ENCODE measurements at places on chromosomes 12 and 14. TPM values are rescaled to one million over a fixed set of nuclear protein-coding genes. Genes with fewer than 3 reads are reported as not detected.

Gene KCNH3
- 3.2 TPM for polyA plus RNA-seq

Gene DRAM1
- polyA plus RNA-seq, result 37.4 TPM

Gene MGP
- 109 TPM for polyA plus RNA-seq

Gene DBX2
- polyA plus RNA-seq, result not detected

Gene KERA
- polyA plus RNA-seq, result not detected

Gene NOPCHAP1
- 10.8 TPM for polyA plus RNA-seq

Gene SLC38A4
- polyA plus RNA-seq, result 89.3 TPM

Gene TAS2R8
- not detected for polyA plus RNA-seq

Gene LRP1-AS
- polyA plus RNA-seq, result not detected

Gene PTPRO
- 1.9 TPM for polyA plus RNA-seq

Gene ACOT2
- 45.6 TPM for polyA plus RNA-seq

DNA sequence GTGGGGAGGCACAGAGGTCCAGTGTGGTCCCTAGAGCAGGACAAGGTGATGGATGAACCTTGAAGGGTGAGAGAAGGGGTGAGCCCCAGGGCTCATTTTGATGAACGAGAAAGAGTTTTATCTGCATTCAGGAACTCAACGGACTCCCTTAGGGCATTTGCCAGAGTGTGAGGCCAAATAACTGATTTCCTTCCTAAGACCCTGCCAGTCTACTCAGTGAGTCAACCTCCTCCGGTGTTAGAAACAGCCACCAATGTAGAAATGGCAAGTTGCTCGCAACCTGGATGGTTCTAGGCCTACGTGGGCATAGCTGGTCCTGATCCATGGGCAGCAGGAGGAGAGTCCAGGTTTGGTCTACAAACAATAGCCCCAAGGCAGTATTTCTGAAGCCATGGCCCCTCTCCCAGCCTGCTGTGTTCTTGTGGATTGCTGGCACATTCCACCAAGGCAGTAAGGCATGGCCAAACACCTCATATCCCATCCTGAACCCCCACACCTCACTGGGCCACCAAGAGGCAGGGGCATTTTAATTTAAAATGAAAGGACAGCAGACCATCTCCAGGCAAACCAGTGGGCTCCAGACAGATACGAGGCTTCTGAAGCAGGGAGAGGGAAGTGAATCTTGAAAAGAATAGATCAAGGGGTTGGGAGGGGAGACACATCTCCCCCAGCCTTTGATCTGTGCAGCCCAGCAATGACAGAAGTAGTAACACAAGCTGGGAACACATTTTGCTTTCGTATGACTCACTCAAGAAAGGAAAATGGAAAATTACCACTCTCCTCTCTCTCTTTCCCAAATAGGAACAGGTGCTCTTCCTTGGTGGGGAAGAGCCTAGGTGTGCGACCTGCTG is 25.4 kb upstream of the TESC start:
- no peak for DNase-seq

DNA sequence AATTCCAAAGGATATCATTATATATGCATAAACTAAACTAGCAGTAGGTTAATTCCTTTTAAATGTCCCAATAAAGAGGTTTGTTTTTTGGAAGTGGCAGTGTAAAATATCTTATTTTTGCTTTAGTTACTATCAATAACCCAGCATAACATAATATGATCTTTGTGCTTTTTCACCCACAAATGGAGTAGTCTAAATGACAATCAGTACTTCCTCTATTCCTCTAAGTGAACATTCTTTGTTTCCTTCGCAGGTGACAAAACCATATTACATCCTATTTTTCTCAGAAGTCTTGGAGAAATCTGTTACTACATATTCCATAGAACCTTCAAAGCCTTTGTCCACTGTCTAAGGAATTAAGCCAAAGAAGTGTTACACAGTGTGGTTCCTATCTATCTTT is 62.5 kb downstream of the MED13L start:
- no peak for DNase-seq

GRCh38 chr14:55136241-55136640 is 7.2 kb downstream of the LGALS3 start:
- no peak for DNase-seq

DNA sequence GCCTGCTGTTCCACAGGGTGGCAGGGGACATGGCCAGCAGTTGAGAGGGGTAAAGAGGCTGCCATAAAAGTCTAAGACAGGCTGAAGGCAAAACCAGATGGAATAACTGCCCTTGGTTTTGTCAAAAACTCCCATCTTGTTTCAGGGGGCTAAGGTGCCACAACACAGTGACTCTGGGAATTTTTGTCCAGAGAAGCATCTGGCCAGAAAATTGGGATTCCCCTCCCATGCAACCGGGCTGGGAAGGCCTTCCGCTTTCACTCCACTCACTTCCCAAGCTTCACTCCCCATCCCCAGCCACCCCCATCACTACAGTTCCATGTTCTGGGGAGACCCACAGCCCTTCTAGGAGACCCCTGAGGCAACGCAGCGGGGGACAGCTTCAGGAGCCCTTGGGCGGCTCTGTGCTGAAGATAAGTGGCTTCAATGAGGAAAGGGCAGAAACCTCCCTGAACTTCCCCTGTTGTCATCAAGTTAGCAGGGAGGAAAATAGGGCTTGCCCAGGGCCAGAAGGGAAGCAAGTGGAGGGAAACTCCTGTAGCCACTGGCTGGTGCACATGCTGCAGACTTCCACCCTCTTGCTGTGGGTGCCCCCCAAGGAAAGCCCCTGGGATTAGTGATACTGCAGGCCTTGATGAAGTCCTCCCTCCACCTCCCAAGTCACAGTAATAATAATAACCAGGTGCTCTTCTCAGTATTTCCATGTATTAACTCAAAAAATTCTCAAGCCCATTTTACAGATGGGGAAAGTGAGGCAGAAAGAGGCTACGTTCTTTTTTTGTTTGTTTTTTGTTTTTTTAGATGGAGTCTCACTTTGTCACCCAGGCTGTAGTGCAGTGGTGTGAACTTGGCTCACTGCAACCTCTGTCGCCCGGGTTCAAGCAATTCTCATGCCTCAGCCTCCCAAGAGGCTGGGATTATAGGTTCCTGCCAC is 6.0 kb downstream of the TMEM229B start:
- DNase-seq, result no peak

DNA sequence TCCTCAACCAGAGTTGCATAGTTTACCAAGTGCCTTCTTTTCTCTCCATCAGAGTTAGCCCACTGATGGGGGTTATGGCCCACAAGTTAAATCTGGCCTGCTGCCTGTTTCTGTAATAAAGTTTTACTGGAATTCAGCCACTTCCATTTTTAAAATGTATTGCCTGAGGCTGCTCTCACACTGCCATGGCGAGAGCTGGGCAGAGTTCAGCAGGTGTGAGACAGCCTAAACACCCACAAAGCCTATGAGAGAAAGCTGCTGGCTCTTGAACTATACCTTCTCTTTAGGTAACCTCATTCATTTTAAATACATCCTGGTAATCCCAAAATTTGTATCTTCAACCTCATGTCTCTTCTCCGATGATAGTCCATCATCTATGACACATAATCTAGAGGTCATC is 86.1 kb downstream of the BCL2L14 start:
- DNase-seq, result no peak

- DNase-seq, result no peak
Observed at GRCh38 chr12:96311191-96311590, 89.0 kb downstream of the CDK17 start.

GRCh38 chr14:21669284-21669683 is 4.3 kb downstream of the OR4E1 start:
- no peak for DNase-seq

- no peak for DNase-seq
Observed at GRCh38 chr12:80313209-80313608, 130.8 kb upstream of the PTPRQ start.

DNA sequence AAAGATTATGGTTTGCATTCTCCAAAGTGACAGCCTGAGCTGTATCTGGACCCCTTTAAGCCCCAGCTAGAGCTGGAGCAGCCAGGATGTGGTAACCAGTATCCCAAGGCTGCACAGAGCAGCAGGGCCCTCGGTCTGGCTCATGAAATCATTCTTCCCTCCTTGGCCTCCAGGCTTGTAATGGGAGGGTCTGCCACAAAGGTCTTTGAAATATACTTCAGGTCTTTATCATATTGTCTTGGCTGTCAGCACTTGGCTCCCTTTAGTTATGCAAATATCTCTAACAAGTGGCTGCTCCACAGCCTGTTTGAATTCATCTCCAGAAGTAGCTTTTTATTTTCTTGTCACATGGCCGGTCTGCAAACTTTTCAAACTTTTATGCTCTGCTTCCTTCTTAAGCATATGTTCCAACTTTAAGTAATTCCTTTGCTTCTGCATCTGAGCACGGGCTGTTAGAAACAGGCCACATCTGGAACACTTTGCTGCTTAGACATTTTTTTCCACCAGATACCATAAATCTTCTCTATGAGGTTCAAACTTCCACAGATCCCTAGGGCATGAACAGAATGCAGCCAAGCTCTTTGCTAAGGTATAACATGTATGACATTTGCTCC is 663.4 kb upstream of the MIS18BP1 start:
- no peak for DNase-seq

DNA sequence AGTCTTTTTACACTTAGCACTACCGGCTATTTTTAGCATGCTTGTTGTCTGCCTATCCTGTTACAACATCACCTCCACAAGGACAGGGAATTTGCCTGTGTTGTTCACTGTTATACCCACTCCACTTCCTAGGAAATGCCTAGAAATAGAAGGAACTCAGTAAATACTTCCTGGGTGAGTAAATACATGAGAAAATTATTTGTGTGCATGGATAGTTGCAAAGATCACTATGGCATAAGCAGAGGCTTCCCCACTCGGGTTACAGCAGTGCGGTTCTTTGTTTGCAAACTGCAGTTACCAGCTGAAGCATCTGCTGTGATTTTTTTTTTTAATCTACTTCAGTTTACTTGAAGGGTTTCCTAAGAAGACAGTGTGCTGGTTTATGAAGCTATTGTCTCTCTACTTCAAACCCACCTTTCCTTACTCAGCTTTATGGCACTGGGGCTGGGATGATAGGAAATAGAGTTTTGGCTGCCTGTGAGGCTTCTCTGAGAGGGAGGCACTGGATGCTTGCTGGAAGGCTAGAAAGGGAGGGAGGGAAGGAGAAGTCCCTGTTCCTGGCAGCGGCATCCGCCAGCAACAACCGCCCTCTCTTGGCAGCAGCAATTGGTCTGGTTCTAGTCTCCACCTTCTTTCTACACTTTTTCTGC is 29.0 kb downstream of the PDE6H start:
- no peak for DNase-seq

GRCh38 chr12:100497105-100497795 is 23.6 kb downstream of the NR1H4 start:
- DNase-seq, result no peak
